Pericardium fibroblast (primary cell): ENCODE measurements at places on chromosomes 16 and 17. TPM values are rescaled to one million over a fixed set of nuclear protein-coding genes. Genes with fewer than 3 reads are reported as not detected.

The USP43 gene
- total RNA-seq: not detected in 2 replicates

The PLXDC1 gene
- total RNA-seq: 0.09 and 0.70 TPM in 2 replicates

The RFFL gene
- 7.0 and 16.6 TPM in 2 replicates for total RNA-seq

The ABCA9 gene
- 45.8 and 56.8 TPM in 2 replicates for total RNA-seq

The CNGB1 gene
- not detected in 2 replicates for total RNA-seq

The PLA2G10 gene
- total RNA-seq: not detected in 2 replicates

The MC1R gene
- total RNA-seq: 3.6 and 5.4 TPM in 2 replicates

The CETP gene
- total RNA-seq: not detected in 2 replicates

The SEPTIN12 gene
- total RNA-seq: not detected in 2 replicates

The AMDHD2 gene
- total RNA-seq: 40.1 and 46.6 TPM in 2 replicates
